AG08395 (cell line): ENCODE measurements at places on chromosomes 4 and X.
A peak's percentile ranks its signal among the peaks of the same experiment; 100 is the strongest.

GRCh38 chr4:185512516-185512915 is 22.8 kb downstream of the PDLIM3 start:
- DNase-seq: no peak

DNA sequence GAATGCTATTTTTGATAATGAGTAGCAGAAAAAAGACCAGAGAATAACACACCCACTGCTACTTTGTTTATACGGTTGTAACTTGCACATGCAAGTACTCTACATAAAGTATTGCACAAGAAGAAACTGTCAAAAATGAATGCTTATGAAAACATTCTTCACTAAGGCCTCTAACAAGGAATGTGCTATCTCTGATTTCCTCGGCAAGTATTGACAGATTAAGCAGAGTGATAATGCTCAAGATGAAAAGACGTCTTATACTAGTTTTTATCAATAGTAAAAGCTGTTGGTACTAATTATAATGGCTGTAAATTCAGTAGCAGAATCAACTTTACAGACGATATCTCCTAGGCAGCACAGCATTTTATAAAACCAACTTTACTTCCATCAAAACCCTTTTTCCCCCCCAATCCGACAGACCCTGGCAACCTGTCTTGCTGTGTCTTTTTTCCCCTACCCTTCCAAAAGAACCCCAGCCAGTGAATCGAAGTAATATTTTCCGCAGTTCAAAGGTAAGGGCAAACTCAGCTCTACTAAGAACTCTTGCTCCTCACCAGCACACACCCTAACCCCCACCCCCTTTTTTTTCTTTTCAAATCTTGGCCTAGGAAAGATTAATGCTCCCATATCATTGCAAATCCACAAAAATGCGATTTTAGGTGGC is 1.5 kb downstream of the FRYL start:
- peak; percentile 16 for DNase-seq

- peak; percentile 54 for DNase-seq
Measured at GRCh38 chrX:120457766-120458180, 11.3 kb downstream of the LAMP2 start.

DNA sequence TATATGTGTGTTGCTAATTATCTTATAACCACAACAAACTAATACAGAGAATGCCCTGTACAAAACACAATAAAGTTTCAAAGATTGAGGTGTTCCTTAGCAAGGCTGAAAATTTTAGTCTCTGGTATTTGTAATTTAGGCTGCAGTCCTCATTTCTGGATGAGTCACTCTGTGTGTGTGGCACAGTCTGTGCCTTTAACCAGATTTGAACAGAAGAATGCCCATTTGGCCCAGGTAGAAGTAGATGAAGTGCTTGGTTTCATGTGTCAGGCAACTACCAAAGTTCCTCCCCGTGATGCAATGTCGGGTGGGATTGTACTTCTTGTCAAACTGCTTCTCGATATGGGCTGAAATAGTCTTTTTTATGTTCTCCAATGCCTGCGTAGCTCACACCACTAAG is 91.6 kb upstream of the H2AZ1 start:
- DNase-seq: no peak

- DNase-seq: no peak
Measured at GRCh38 chr4:182137343-182137742, 105.9 kb upstream of the TENM3 start.

GRCh38 chr4:55554453-55555030 is 7.8 kb upstream of the CLOCK start:
- peak; percentile 44 for DNase-seq

GRCh38 chrX:66622209-66622608 is 16.7 kb downstream of the EDA2R start:
- peak; percentile 28 for DNase-seq

DNA sequence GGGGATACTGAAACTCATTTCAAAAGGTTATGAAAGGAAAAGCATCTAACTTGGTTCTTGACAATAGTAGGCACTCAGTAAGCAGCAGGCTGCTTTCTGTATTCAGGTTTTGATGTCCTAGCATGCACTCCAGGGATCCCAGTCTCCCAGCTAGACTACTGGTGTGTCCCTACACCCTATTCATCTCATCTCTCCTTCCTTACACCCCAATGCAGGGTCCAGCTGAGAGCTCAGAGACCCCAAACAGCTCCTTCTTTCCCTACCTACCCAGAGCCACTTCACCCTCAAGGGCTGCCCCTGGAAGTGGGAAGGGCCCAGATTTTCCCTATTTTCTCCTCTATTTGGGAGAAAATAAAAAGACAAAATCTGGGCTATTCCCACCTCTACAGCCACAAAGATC is 1.6 kb upstream of the EFNB1 start:
- DNase-seq: no peak

DNA sequence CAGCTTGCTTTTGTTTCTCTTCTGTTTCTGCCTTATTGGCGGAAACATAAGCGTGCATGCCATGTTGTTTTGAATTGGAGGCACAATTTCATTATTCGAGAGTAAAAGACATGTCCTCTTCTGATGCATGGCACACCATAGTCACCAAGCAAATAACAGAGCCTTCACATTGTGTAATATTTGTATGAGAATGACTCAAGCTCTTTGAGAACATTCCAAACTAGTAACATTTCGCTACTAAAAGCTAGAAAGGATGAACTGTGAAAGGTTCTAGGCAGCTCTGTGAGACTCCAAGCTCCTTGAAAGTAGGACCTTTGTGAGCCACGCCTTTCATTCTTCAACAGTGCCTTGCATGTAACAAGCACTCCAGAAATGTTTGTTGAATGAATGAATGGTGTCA is 9.2 kb upstream of the ANXA3 start:
- peak; percentile 54 for DNase-seq

DNA sequence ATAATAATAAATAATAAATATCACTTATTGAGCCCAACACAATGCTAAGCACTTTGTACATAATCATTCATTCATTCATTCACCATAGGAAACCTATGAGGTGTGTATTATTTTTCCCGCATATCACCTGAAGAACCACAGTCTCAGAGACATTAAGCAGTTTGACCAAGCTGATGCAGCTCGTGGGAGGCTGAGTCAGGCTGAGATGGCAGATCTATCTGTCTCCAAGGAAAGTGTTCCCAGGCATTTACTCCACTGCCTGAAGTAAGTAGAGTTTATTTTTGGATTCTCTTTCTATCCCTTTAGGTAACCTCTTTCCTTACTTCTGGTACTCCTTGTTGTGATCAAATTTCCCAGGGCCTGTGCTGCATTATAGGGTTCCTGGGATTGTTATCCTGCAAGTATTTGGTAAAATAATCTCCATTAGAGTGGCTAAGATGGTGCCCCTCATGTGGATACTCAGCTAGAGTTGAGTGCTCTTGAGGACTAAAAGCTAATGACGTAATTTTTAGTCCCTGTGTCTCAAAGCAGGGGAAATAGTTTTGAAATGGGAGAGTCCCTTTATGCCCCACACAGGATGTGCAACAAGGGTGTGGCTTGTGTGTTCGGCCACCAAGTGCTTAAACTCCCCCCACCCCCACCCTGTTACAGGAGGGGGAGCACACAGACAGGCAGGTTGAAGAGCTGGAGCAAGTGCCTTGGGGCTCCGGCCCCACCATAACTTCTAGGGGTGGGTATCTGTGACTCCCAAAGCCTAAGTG is 467.0 kb downstream of the STIM2 start:
- DNase-seq: no peak

- DNase-seq: no peak
Measured at GRCh38 chr4:182429896-182430295, 186.7 kb downstream of the TENM3 start.

DNA sequence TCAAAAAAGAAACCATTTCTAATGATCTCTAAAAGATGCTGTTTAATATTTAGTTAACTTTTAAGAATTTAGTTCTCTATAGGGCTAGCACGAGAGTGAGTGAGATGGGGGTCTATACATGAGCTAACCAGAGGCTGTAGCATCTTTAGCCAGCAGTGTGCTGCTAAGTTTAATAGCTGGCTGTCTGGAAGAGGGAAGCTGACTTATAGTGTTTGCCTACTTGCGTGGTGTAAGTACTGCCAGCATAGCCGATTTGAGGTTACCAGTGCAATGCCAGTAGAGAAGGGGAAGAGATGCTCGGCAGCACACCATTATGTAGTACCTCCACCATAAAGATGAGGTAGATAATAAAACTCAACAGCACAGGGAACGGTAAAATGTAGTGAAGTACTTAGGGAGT is 47.1 kb upstream of the TMEM131L start:
- no peak for DNase-seq

- DNase-seq: no peak
Measured at GRCh38 chr4:167238226-167238625, 3.9 kb upstream of the SPOCK3 start.

GRCh38 chr4:5021546-5021945 is 2.3 kb upstream of the CYTL1 start:
- DNase-seq: no peak

GRCh38 chr4:163548481-163549243 is 54.2 kb downstream of the TMA16 start:
- peak; percentile 58 for DNase-seq

DNA sequence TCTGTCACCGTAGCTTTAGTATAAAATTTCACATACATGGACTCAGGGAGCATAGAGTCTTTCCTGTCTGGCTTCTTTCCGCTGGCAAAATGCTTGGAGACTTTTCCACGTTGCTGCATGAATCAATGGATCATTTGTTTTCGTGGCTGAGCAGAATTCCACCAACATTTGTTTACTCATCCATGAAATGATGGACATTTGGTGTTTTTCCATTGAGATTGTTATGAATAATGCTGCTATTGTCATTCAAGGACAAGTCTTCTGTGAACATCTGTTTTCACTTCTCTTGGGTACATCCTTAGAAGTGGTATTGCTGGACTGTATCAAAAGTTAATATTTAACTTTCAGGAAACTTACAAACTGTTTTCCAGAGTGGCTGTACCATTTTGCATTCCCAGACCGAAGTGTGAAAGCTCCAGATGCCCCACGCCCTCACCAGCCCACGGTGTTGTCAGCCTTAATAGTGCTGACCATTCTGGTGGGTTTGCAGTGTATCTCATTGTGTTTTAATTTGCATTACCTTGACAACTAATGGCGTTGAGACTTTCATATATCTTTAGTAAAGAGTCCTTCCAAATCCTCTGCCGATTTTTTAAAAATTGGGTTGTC is 5.8 kb upstream of the TMEM271 start:
- no peak for DNase-seq

DNA sequence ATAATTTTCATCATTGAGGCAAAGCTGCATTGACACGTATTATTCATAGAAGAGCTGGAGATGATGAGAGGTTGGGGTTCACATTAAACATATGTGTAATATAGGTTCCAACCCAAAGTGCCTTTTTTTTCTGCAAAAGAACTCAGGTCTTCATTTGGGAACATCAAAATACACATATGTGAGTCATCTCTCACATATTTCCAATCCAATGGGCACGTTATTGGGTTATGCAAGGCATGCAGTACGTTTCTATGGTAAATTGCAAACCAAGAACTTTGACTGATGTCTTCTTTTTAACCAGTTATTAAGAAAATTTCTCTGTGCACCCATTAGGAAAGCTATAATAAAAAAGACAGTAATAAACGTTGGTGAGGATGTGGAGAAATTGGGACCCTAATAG is 150.3 kb upstream of the FAM9B start:
- DNase-seq: no peak

DNA sequence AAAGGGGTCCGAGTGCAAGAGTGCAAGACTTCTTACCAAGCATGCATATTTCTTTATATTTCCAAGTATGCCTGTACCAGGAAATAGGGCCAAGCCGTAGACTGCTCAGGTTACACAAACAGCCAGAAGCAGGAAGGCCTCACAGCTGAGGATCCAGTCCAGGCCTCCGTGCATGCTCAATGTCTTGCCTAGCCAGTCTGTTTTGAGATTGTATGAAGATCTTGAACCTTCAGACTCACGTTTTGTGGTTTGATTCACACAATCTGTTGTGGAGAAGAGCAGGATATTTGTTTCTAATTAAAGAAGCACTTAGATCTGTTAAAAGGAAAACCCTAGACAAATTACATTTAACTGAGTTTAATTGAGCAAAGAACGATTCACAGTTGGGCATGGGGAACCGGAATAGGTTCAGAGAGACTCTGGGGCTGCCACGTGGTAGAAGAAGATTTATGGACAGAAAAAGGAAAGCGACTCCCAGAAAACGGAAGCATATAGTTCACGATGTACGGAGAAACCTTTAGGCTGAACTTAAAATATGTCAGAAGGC is 1.2 kb downstream of the MGST2 start:
- peak; percentile 14 for DNase-seq

GRCh38 chr4:55345980-55346850 is at the start of gene SRD5A3:
TSS of gene SRD5A3 (plus strand) at chr4:55346242. CDS start at chr4:55346337, 95 bp downstream.
- DNase-seq: peak; percentile 89

- no peak for DNase-seq
Measured at GRCh38 chrX:34657726-34658070, 613 bp upstream of the TMEM47 start.

- DNase-seq: no peak
Measured at GRCh38 chrX:116111934-116112595, 58.5 kb upstream of the AGTR2 start.

DNA sequence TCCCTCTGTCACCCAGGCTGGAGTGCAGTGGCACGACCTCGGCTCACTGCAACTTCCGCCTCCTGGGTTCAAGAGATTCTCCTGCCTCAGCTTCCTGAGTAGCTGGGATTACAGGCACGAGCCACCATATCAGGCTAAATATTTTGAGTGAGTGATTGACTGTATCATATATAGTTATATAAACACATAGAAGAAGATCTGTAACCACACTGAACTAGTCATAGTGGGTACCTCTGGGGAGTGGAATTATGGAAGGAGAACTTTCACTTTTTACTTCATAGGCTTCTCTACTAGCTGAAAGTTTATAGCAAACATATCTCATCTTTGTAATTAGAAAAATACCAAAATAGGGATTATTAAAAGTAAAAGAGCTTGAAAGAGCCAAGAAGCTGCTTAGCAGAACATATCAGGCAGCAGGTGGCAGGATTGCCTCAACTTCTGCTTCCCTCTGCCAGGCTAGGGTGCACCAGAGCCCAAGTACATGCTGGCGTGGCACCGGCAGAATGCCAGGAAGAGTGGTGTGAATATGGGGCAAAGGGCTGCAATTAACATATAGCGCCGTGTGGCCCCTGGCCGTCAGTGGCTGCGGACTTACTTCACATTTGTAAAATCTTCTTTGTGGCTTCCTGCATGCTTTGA is 39.5 kb upstream of the CD40LG start:
- no peak for DNase-seq

DNA sequence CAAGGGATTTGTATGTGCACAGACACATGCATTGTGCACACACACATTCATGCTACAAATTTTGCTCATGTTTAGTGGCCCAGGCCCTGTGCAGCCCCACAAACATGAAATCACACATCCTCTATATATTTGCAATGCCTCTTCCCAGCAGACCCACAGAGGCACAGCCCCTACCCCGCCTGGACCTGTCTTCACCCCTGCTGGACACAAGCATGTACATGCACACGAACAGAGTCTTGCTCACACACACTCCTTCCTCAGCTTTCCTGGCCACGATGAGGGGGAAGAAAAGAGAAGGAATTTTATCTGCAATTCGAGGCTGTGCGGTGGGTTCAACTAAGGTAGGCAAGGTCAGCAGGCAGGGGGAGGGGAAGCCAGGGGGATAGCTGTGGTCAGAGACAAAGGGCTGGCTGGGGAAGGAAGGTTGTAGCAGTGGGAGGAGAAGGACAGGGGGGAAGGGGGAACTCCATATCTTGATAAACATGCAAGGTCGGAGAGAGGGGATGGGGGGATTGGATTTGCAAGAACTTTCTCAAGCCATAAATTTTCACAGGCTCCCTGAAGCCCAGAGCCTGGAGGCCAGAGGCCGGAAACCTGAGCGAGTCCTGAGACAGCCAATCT is 156.4 kb downstream of the EFNB1 start:
- DNase-seq: no peak

- peak; percentile 12 for DNase-seq
Measured at GRCh38 chrX:64206556-64207162, 1.2 kb upstream of the AMER1 start.
